ENCODE measurements at places on chromosomes 2 and 18.
A peak's percentile ranks its signal among the peaks of the same experiment; 100 is the strongest.

- DNase-seq = no peak
These were observed 580.8 kb upstream of the SLC8A1 start for GRCh38 chr2:41032715-41033114.

- DNase-seq = no peak
These were observed 139.0 kb downstream of the ZFP36L2 start for GRCh38 chr2:43087413-43087812.

DNA sequence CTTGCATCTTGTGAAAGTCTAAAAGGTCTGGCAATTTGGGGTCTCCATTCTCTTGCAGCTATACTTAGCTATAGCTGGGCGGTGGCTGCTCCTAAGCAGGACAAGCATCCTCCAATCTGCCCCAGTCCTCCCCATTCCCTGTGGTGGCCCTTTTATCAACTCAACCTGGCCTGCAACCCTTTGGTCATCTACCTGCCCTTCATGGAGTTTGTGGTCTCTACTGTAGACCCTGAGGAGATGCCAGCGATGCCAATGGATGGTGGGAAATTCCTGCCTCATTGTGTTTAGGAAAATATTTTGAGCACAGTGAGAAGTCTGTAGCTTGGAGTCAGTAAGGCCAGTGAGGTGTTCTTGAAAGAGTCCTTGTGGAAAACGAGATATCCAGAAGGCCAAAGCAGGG lies 143.4 kb downstream of the CAPN13 start:
- DNase-seq = no peak

- DNase-seq = no peak
These were observed 192.6 kb downstream of the MGAT5 start for GRCh38 chr2:134446383-134447017.

GRCh38 chr2:164771897-164772296 lies 69.7 kb downstream of the COBLL1 start:
- no peak for DNase-seq

DNA sequence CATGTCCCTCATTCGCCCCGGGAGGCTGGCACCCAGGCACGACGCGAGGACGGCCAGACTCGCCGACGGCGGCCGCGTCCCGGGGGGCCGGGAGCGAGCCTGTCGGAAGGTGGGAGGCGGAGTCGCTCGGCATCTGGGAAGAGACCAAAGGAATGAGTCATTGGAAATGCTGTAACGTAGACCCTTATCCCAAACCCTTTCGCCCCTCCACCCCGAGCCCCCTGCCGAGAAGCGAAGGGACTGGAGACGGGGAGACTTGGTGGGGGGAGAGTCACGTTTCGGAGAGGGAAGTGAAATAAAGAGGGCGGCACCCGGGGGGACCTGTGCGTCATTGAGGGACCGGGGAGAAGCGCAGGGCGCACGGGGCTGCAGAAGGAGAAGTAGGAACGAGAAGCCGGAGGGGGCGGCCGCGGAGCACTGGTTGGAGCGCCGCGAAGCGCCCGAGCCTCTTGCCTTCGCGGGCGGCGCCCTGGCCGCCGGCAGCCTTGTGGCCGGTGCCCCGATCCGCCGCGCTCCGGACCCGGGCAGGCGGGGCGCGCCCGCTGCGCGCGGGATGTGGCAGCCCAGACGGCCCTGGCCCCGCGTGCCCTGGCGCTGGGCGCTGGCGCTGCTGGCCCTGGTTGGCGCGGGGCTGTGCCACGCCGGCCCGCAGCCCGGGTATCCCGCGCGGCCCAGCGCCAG lies at the start of gene EMILIN2:
Gene EMILIN2, plus strand, starts transcription at position 371 of the 681 bp plus-strand sequence. Its CDS starts 183 bp downstream, at position 554.
- no peak for DNase-seq

GRCh38 chr2:26540961-26541360 lies 63.0 kb upstream of the OTOF start:
- no peak for DNase-seq

GRCh38 chr2:134785659-134786430 lies 52.6 kb upstream of the ACMSD start:
- no peak for DNase-seq

DNA sequence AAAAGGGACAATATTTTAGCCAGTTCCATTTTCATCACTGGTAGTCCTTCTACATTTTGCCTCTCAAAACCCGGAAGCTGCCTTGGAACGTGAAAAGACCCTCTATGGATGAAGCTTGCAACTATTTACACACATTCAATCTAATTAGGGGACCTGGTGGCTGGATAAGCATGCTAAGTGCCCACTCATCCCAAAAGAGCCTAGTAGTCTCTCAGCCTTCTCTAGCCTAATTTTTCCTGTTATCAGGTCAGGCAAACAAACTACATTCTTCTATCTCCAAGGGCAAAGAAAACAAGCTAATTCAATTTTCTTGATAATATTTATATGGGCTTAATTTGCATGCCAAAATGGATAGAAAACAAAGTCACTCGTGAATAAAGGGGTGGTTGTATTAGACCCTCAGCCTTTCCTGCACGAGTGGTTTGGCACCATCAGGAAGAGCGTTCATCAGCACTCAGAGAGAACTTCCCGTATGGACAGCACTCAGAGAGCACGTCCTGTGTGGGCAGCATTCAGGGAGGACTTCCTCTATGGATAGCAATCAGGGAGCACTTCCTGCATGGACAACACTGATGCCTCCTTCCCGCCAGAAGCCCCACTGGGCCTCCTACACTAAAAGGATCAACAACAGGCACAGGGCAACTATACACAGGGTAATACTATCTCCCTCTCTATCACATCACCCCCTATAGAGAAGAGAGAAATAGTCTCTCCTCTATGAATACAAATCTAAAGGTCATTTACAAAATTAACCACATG lies 122.2 kb downstream of the RBMS1 start:
- no peak for DNase-seq

GRCh38 chr18:32446780-32447179 lies 23.9 kb downstream of the GAREM1 start:
- no peak for DNase-seq

- DNase-seq = peak; percentile 54
These were observed 34.1 kb upstream of the RMDN2 start for GRCh38 chr2:37890893-37891495.

DNA sequence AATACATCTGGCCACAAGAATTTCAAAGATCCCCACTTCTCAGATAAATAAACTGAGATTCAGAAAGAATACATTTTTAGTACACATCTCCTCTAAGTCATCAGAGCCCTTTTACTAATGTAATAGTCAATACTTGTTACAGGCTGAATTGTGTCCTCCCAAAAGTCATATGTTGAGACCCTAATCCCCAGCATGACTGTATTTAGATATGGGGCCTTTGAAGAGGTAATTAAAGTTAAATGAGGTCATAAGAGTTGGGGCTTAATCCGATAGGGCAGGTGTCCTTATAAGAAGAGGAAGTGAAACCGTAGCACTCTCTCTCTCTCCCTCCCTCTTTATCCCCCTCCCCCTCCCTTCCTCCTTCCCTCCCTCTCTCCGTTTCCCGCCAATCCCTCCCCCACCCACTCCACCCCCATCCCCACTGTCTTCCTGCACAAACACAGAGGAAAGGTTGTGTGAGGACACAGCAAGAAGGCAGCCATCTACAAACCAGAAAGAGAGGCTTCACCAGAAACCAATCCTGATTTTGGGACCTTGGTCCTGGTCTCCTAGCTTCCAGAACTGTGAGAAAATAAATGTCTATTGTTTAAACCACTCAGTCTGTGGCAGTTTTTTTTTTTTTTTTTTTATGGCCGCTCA lies 66.6 kb upstream of the ZNF397 start:
- no peak for DNase-seq
